ENCODE measurements at places on chromosomes 16 and 17.
A peak's percentile ranks its signal among the peaks of the same experiment; 100 is the strongest.

DNA sequence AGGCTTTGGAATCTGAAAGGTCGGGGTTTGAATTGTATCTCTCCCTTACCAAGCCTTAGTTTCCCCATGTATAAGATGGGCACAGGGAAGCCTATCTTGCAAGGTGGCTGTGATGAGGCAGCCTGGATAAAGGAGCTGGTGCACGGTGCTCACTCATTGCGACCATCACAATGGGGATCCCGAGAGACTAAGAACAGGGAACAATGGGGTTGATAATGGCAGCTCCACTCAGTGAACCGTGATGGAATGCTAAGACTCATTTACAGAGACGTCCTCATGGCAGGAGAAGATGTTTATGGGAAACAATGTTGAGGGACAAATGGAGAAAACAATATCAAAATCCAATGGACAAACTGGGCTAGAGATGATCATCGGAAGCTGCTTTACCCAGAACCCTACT, 81.8 kb downstream of the SPACA3 start:
- DNase-seq: no peak

GRCh38 chr17:7191571-7192270, 12.6 kb upstream of the ASGR1 start:
- DNase-seq: peak; percentile 64

- DNase-seq: no peak
Observed at GRCh38 chr17:8438441-8438840, 2.8 kb downstream of the NDEL1 start.

DNA sequence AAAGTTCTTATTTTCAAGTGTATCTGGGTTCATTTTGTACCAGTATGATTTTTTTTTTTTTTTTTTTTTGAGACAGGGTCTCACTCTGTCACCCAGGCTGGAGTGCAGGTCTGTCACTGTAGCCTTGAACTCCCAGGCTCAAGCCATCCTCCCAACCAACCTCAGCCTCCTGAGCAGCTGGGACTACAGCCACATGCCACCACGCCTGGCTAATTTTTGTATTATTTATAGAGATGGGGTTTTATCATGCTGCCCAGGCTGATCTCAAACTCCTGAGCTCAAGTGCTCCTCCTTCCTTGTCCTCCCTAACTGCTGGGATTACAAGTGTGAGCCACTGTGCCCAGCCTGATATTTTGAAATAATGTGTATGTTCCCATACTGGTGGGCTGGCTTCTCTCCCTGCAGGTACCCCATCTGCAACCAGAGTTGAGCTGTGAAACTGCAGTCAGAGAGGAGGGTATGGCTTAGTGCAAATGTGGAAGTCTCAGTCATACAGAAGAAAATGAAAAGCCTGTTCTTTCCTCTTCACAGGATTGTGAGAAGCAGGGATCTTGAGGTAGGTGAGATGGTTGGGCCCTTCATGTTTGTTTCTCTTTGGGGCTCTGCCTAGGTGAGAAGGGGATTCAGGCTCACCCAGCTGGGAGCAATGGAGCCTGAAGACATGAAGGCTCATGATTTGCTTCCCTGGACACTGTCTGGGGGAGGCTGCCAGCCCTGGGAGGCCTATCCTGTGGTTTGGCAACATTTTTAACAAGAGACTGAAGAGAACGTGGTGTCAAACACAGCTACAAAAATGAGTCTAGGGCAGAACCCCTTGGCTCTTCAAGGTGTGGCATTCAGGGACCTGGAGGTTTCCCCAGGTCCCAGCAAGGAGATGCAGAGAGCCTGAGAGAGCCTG, 41.3 kb upstream of the SIAH1 start:
- no peak for DNase-seq

DNA sequence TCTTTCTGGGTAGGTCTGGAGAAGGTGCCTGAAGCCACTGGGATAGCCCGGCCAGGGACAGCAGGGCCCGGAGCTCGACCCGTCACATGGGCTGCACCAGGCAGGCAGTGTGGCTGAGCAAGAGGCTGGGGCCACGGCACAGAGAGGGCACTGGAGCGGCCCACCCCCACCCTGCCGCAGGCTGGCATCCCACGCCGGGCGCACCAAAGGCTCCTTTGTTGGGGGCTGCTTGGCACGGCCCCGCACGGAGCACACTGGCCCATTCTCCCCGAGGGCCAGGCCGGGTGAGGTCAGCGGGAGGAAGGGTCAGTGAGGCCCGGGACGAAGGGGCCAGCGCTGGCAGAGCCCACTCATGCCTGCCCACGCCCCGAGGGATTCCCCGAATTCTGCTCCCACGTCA, 36.5 kb upstream of the PVALEF start:
- DNase-seq: no peak

DNA sequence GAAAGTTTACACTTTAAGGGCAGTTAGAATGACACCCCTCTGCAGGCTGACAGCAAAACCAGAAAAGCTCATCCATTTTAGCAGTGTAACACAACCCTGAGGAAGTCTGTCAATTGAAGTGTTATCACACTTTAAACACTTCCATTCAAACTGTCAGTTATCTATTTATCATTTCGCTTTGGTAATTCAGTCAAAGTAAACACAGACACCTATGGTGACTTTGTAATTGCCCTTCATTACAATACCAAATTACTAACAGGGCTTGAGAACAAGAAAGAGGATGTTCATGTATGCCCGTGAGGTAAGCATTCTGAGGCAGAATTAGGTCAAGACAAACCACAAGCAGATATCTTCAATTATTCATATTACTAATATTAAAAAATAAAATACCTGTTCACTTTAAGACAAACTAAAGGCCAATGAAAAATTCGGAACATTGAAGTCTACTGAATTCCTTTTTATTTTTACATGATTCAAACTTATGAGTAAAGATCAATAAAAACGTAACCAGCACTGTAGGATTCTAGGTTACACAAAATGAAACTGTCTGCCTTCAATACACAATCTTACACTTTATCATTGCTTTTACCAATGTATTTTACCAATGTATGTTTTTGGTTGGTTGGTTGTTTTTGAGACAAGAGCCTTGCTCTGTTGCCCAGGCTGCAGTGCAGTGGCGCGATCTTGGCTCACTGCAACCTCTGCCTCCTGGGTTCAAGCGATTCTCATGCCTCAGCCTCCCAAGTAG, 57.1 kb downstream of the BRIP1 start:
- DNase-seq: no peak

DNA sequence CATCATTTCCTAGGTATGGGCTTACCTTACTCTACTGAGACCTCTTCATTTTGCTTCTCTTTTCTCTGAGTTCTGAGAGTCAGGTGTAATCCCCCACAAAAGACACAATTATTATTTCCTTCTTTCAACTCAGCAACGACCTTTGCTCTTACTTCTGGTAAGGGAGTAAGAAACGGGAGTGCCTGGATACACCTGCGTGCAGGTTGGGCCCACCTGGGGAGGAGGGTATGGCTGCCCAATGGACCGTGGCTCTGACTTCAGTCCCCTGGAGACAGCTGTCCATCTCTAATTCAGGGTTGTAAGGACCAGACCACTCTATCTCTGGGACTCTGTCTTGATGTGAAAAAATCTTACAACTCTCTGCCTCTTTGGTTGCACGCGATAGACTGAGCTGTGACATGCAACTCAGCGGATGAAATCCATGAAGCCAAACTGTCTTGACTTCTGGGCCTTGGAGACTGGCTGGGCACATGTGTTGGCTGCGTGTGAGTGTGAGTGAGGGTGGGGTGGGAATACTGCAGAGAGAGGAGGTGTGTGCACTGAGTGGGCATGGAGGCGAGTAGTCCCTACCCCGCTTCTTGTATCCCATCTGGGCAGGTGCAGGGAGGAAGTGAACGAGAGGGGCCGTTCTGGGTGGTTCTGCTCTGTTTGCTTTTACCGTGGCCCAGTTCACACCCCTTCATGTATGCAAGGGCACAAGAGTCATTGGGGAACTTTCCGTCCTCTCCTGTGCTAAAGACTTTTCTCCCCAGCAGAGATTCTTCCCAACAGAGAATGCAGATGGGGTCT, 1.2 kb downstream of the TMEM238L start:
- DNase-seq: no peak

DNA sequence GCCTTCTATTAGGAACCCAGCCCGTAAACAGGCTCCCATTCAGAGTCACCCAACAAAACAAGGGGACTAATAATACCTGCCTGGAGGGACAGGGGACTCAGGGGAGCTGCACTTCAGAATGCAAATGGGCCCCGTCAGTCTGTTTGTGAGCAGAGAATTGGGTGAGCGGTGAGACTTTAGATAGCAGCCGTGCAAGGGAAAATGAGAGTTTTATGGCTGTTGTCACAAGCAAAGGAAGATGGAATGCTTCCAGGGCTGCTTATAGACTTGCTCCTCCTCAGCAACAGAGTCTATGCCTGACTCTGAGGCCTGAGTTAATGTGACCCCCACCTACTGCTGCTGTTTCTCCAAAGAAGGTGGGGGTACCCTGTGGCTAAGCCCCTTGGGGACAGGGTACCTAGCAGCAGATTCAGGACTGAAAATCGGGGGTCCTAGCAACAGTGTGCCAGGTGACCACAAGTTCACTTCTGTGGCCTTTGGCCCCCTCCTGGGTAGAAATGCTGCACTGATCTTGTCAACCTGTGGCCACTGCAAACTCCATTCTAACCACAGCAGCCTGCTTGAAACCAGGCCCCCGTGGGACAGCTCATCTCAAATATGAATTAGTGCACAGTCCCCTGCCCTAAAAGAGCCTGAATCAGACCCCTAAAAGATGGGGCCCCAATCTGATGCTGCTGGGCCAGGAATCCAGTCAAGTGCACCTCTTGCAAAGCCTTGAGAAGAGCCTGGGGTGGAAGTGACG, 126.4 kb downstream of the C16orf78 start:
- DNase-seq: no peak

DNA sequence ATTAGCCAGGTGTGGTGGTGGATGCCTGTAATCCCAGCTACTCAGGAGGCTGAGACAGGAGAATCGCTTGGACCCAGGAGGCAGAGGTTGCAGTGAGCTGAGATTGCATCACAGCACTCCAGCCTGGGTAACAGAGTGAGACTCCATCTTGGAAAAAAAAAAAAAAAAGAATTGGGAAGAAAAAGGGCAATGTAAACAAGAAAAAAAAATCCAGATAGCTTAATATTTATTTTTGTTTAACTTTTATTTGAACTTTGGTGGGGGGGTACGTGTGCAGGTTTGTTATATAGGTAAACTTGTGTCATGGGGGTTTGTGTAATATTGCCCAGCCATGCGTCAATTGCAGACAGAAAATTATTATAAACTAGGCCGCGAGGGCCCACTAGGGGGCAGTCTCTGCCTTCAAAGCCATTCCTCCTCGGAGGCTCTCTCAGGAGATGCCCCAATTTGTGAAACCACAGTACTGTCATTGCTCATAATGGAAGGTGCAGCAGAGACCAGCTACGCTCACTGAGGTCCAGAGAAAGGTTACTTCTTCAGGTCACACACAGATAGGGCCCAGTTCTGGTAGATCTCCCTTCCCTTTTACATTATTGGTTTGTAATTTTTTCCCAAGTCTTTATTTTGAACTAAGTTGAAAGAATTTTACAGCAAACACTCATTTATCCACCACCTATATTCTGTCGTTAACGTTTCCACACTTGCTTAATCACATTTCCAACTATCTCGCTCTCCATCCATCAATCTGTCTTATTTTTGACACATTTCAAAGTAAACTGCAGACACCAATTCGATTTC, 206.2 kb downstream of the PRKCB start:
- peak; percentile 82 for DNase-seq

All from ELF-1 (cell line).